Right renal cortex interstitium (tissue), 3 donors: ENCODE measurements at places on chromosomes 1 and 21. TPM values are rescaled to one million over a fixed set of nuclear protein-coding genes. Genes with fewer than 3 reads are reported as not detected.

Gene KLHDC9
- polyA plus RNA-seq, result 17.6 TPM

DNA sequence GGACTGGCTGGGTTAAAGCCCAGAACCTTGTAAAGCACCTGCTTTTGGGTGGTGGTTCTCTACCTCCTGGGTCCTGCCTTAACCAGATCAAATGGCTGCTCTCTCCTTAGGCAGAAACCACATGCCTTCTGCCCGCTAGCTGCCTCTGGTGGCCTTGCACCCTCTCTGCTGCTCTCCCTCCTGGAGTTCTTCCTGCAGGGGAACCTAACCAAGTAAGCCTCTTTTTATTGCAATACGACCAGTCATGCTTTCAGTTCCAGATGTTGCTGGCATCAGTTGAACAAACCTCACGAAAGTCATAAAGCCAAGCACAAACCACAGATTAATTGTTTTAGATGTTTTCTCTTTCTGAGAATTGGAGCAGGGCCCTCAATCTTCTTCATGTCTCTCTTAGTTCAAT is 118.9 kb downstream of the GDAP2 start:
- no peak for DNase-seq

- DNase-seq, result no peak
Measured at GRCh38 chr21:26408511-26408910, 164.6 kb downstream of the CYYR1 start.

Gene PTGS2
- 1.3 TPM for polyA plus RNA-seq

GRCh38 chr1:73033640-73034039 is 751.3 kb upstream of the NEGR1 start:
- no peak for DNase-seq

Gene MFAP2
- polyA plus RNA-seq, result 182 TPM

DNA sequence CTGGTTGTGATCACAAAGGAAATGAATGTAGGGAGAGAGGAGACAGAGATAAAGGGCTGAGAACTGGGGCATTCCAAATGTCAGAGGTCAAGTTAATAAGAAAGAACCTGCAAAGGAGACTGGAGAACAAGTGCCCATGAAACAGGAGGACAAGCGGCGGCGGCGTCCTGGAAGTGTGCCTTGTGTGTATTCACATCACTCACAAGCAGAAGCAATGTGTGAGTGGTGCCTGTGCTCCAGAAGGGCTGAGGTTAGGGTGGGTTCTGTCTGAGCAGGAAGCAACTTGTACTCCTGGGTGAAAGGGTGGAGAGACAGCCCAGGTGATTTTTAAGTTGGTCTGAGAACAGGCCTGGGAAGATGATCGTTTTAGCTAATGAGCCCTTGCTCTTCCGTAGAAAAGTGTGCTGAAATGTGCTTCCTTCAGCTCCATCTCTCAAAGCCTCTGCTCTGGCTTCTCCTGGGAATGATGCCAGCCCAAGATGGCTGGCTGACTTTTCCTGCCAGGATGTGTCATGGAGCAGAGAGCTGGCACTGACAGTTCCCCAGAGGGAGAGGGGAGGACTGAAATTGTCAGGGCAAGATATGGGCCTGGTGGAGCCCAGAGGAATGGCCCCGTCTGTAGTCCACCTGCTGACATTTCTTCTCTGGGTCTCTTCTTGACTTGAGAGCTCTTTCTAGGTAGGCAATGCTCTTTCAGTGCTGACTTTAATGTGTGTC is 25.1 kb upstream of the PLEKHA6 start:
- no peak for DNase-seq

Gene TAL1
- polyA plus RNA-seq, result 4.1 TPM

Gene RPS27
- 3,570 TPM for polyA plus RNA-seq

Gene SWT1
- polyA plus RNA-seq, result 8.8 TPM

GRCh38 chr1:70528590-70529333 is 117.7 kb downstream of the CTH start:
- no peak for DNase-seq

GRCh38 chr1:222653178-222653827 is 35.4 kb downstream of the MIA3 start:
- DNase-seq, result no peak

- no peak for DNase-seq
Measured at GRCh38 chr1:168373869-168374268, 93.2 kb downstream of the TBX19 start.
